ENCODE measurements at places on chromosomes 2 and 18. TPM values are rescaled to one million over a fixed set of nuclear protein-coding genes. Genes with fewer than 3 reads are reported as not detected.

The PSTPIP2 gene
- total RNA-seq, result 0.68 TPM

The IKZF2 gene
- 0.68 TPM for total RNA-seq

The PLCD4 gene
- total RNA-seq, result 4.7 TPM

The DSC1 gene
- total RNA-seq, result not detected

The RNF149 gene
- 41.5 TPM for total RNA-seq

The IL18R1 gene
- 1.4 TPM for total RNA-seq

The MYOM1 gene
- total RNA-seq, result 2.2 TPM

The EMILIN1 gene
- 33.7 TPM for total RNA-seq

The PSD4 gene
- 0.79 TPM for total RNA-seq

The HOXD9 gene
- 24.5 TPM for total RNA-seq

The ALK gene
- not detected for total RNA-seq

The TUBA3E gene
- total RNA-seq, result not detected

The FAM124B gene
- total RNA-seq, result 139 TPM

The DNER gene
- not detected for total RNA-seq

The GREB1L gene
- total RNA-seq, result 10.1 TPM

The POTEJ gene
- total RNA-seq, result 0.47 TPM

The FHOD3 gene
- total RNA-seq, result 0.14 TPM

The DTNA gene
- 2.9 TPM for total RNA-seq

The DCDC2C gene
- total RNA-seq, result under 0.01 TPM

The RABL2A gene
- total RNA-seq, result 6.3 TPM

The ASB18 gene
- under 0.01 TPM for total RNA-seq

The GPAT2 gene
- 30.9 TPM for total RNA-seq

The LBX2 gene
- 0.98 TPM for total RNA-seq

The FOSL2 gene
- total RNA-seq, result 59.1 TPM

The LIMS3 gene
- total RNA-seq, result 9.4 TPM

The G6PC2 gene
- total RNA-seq, result not detected

The CNRIP1 gene
- 45.3 TPM for total RNA-seq

The RAB6D gene
- not detected for total RNA-seq

The TSPYL6 gene
- not detected for total RNA-seq

The AGXT gene
- total RNA-seq, result not detected

The DPP4 gene
- total RNA-seq, result 175 TPM

The SH3RF3 gene
- 13.5 TPM for total RNA-seq

The RGPD3 gene
- 0.51 TPM for total RNA-seq

The ASAP2 gene
- 59.6 TPM for total RNA-seq

The DNAJC10 gene
- total RNA-seq, result 132 TPM

The CDKL4 gene
- total RNA-seq, result 0.51 TPM

The FRZB gene
- total RNA-seq, result 0.68 TPM

The FAM110C gene
- 0.28 TPM for total RNA-seq

The PLA2R1 gene
- 17.0 TPM for total RNA-seq

The KCNIP3 gene
- total RNA-seq, result 0.51 TPM

Data from dermis blood vessel endothelial cell (primary cell).